ENCODE measurements at places on chromosomes 13 and 19.
A peak's percentile ranks its signal among the peaks of the same experiment; 100 is the strongest.

- no peak for DNase-seq
Measured at GRCh38 chr19:7788933-7789323, 25.9 kb downstream of the CLEC4M start.

DNA sequence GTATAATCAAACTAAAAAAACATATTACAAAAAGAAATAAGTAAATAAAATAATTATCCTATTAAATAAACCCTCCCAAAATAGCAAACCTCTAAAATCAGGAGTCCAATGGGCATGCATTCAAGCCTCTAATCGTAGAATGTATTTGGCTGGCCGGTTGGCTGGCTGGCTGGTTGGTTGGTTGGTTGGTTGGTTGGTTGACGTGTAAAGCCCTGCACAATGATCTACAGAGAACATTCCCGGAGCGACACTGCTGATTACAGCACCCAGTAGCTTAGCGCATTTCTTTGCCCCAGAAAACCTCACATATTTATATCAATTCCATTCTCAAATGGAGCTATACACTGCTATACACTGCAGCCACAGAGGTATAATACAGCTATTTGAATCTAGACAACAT lies 65.6 kb downstream of the SACS start:
- no peak for DNase-seq

DNA sequence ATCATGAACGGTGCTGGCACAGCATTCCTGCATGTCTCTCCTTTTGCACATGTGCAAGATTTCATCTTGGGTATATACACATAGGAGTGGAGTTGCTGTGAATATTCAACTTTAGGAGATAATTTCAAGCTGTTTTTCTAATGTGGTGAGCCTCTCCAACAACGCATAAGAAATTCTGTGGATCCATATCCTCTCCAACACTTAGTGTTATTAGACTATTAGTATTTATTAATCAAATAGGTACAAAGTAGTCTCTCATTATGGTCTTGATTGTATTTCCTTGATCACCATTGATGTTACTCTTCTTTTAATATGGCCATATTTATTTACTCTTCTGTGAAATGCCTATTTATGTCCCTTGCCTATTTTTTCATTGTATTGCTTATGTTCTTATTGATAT lies 114.5 kb downstream of the URI1 start:
- no peak for DNase-seq

GRCh38 chr19:1481893-1482360 lies 2.9 kb upstream of the C19orf25 start:
- DNase-seq, result no peak

DNA sequence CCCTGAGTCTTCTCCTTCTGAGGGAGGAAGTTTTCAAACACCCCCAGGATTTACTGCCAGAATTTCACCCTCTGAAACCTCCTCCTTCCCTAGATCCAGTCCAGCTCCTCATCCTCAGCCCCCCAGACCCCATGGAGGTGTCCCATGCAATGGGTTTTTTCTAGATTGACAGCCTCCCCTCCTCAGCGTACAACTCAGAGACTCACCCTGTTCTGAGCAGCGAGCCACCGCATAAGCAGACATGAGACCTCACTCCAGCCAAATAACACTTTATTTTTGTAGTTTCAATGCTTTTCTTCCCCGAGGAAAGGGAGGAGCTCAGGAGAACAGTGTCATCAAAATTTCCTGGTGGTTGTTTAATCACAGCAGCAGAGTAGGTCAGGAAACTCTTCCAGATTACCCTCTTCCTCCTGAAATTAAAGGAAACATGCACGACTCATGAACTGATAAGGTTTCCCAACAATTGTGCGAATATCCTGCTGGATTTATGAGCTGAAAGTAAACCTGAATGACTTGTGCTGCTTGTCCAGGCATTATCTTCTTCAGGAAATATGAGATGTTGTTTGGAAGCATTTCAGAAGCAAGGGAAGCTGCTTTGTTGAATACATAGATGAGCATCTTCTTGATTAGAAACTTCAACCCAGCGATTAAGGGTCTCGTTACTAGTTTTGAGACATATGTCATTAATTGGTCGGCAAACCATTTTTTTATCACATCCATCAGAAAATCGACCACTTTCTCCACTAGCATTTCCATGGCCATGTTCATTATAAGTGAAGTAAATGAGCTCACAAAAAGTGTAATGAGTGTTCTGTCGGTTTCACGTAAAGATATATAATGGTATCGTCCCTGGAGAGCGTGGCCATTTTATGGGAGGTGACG lies 36.2 kb downstream of the ERICH4 start:
- DNase-seq, result no peak

GRCh38 chr13:82070416-82070815 lies 1729.5 kb upstream of the SPRY2 start:
- DNase-seq, result no peak

- peak; percentile 42 for DNase-seq
Measured at GRCh38 chr19:39843919-39844793, 2.0 kb downstream of the FBL start.

GRCh38 chr19:12669270-12670158 lies 2.9 kb downstream of the WDR83 start:
- peak; percentile 66 for DNase-seq

GRCh38 chr19:33699754-33700407 lies 78.1 kb downstream of the CHST8 start:
- DNase-seq, result no peak

DNA sequence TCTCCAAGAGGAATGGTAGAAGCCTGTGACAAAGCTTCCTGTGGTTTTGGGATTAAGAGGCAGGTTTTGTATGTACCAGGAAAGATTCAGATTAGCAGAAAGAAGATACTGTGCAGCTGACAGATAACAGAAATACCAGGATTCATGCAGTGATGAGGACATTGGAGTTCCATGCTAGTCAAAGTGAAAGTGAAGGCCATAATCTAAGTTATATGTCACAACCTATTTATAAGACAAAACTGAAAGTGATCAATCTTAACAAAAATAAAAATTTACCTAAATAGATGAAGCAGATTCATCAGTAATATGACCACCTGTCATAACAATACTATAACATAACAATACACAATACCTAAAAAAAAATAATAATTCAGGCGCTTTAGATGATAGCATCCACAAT lies 1305.2 kb upstream of the PCDH9 start:
- DNase-seq, result no peak

DNA sequence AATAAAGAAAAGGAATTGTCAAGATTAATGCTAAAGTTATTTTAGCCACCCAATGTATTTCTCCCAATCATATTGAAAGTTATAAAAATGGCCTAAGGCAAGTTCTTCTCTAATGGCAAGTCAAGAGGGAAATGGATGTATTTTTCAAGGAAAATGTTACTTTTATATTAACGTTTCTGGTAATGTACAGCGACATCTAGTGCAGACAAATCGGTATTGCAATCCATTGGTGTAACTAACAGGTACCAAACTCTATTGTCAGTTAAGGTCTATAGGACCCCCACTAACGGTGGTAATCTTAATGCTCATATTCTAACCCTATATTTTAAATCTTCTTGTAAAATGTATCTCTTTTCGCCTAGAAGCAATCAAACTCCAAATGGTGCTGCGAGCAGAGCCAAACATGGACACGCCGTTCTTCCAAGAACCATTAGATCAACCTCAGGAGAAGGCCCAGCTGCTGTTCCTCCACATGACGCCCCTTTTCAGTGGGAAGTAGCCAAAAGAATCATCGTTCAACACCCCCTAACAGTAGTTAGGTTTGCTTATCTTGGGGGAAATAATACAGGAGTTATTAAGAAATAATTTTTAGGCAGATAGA lies 98.5 kb upstream of the PABPC3 start:
- DNase-seq, result peak; percentile 16

DNA sequence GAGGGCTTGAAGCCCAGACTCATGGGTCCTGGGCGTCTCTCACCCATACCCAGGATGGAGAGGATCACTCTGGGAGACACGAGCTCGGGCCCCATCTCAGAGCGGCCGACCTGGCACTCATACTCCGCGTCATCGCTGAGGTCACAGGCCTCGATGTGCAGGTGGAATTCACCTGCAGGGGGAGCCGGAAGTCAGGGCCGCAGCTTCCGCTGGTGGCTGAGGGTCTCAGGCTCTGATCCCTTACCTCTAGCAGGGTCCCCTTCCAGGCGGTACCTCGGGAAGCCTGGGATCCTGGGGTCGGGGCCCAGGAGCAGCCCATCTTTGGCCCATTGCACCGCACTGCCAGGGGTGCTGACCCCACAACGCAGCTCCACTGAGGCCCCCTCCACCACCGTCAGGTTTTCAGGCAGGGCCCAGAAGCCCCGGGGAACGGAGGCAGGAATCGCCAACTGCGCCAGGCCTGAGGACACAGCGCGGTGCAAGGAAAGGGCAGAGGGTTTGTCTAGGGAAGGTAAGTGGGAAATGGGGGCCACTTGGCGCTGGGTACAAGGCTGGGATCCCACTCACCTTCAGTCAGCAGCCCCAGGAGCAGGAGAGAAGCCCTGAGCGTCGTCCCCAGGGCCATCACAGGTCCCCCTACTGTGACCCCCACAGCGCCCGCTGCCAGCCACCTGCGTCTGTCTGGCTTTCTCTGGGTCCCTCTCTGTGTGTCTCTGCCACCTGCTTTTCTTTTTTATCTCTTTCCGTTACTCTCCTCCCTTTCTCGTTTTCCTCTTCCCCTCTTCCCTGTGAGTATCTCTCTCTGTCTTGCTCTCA lies 883 bp downstream of the NPHS1 start:
- no peak for DNase-seq

- no peak for DNase-seq
Measured at GRCh38 chr19:43462785-43463380, 2.5 kb downstream of the LYPD3 start.

- DNase-seq, result no peak
Measured at GRCh38 chr19:53357821-53358581, 7.5 kb upstream of the ZNF525 start.

GRCh38 chr19:3890591-3890990 lies 10.1 kb downstream of the ATCAY start:
- DNase-seq, result no peak

DNA sequence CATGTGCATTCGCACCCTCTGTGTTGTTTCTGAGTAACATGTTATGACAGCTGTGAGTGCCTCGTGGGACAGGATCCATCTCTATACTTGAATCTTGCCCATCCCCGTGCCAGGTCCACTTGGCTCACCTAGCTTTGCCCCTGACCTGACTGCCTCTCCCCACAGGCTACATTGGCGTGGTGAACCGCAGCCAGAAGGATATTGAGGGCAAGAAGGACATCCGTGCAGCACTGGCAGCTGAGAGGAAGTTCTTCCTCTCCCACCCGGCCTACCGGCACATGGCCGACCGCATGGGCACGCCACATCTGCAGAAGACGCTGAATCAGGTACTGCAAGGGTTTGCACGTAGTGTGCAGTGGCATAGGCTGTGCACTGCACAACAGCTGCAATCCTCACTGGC lies 53.2 kb downstream of the TMED1 start:
- DNase-seq, result no peak

- no peak for DNase-seq
Measured at GRCh38 chr13:76832258-76832988, 53.8 kb downstream of the KCTD12 start.

GRCh38 chr13:90838317-90838960 lies 509.0 kb upstream of the MIR17HG start:
- no peak for DNase-seq

- no peak for DNase-seq
Measured at GRCh38 chr13:58994777-58995176, 1169.0 kb downstream of the DIAPH3 start.

GRCh38 chr13:95547531-95548167 lies 4.9 kb upstream of the CLDN10 start:
- no peak for DNase-seq

DNA sequence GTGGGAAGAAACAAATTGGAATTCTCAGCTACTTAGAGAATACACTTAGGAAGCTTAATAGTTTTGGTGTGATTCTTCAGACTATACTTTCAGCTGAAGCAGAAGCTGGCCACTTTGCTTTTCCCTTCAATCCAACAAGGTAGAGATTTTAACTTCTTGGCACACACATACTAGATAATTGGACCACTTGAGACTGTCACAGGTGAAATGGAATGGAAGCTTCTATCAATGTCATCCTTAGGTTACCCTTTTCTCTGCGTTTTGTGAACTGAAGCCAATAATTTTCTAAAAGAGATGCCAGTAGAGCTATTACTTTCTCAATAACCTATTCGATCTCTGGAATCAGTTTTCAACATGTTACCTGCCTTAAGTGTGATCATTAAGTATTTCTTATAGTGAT lies 405.3 kb downstream of the PCDH20 start:
- DNase-seq, result no peak

GRCh38 chr13:44576351-44577235 lies 463 bp upstream of the TSC22D1 start:
- DNase-seq, result no peak

- DNase-seq, result no peak
Measured at GRCh38 chr19:28700176-28700575, 512.8 kb downstream of the UQCRFS1 start.

- DNase-seq, result no peak
Measured at GRCh38 chr13:113931841-113932459, 41.9 kb downstream of the C13orf46 start.

GRCh38 chr13:112170823-112171569 lies 104.0 kb downstream of the SOX1 start:
- DNase-seq, result no peak

DNA sequence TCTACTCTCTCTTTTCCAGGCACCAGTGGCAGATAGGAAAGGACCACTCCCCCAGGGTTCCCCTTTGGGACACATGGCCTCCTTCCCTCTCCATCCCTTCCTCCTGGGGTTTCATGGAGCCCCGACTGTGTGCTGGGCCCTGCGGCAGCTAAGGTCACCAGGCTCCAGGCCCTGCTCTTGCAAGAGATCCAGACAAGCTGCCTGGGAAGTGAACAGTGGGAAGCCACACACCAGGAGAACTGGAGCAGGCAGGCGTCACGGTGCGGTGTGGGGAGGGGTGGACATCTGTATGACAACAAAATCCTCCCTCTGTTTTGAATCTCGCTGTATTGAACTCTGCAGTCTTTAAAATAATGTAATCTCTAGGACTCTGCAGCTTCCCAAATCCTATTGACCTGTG lies 330.1 kb downstream of the UQCRFS1 start:
- no peak for DNase-seq

DNA sequence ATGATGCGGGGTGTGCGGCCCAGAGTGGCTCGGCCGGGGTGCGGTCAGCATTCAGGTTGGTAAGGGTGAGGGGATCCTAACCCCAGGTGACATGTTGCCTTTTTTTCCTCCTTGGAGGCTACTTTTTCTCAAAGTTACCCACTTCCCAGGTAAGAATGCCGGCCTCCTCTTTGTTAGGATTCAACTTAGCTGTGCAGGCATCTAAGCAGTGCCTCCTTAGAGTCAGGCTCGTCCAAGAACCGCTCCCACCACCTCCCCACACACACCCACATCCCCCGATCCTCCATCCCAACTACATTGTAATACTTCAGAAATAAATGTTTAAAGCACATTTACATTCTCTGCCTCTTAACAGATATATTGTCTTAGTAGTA lies 733 bp upstream of the ENOX1 start:
- DNase-seq, result no peak

DNA sequence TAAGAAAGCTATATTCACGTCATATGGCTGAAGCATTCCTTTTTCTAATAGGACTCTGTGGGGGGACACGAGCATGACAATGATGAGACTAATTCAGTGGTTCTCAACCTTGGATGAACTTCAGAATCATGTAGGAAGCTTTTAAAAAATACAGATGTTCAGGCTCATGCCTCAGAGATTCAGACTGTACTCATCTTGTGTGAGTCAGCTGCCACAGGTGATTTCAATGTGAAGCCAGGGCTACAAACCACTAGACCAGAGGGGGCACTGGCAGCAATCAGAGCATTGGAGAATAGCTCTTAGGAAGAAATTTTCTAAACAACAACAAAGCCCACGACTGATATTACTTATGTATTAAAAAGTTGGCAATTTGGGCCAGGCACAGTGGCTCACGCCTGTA lies 91.7 kb downstream of the SERP2 start:
- no peak for DNase-seq
